ENCODE measurements at places on chromosomes 16 and 17. TPM values are rescaled to one million over a fixed set of nuclear protein-coding genes. Genes with fewer than 3 reads are reported as not detected.

The TMEM235 gene
- not detected for total RNA-seq

DNA sequence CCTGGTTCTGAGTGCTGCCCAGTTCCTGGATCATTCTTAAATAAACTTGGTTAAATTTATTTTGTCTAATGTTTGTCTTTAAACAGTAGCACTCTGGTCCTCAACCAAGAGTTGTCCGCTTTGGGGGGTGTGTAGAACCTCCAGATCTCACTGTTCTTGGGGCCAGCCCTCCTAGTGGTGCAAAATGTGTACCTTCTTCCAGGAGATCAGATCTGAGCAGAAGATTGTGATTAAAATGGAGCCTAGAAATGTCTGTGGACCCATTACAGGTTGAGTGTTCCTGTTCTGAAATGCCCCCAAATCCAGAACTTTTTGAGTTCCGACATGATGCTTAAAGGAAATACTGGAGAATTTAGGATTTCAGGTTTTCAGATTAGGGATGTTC is 46.0 kb upstream of the CLEC18A start:
- no peak for DNase-seq
- H3K36me3 ChIP-seq: no peaks in the 10 kb centered on the region
- no peaks in the 10 kb centered on the region for H3K27me3 ChIP-seq
- no peak overlapping the region for H3K27ac ChIP-seq
- H3K4me3 ChIP-seq: no peak overlapping the region
- peaks cover 6% of the 10 kb centered on the region for H3K4me1 ChIP-seq

The HSD11B2 gene
- total RNA-seq: 3.8 TPM

GRCh38 chr16:55045756-55046460 is 115.2 kb downstream of the IRX5 start:
- no peaks in the 10 kb centered on the region for H3K36me3 ChIP-seq
- peaks cover 2% of the 10 kb centered on the region for H3K27me3 ChIP-seq
- H3K27ac ChIP-seq: no peak overlapping the region

The KRT9 gene
- total RNA-seq: not detected

DNA sequence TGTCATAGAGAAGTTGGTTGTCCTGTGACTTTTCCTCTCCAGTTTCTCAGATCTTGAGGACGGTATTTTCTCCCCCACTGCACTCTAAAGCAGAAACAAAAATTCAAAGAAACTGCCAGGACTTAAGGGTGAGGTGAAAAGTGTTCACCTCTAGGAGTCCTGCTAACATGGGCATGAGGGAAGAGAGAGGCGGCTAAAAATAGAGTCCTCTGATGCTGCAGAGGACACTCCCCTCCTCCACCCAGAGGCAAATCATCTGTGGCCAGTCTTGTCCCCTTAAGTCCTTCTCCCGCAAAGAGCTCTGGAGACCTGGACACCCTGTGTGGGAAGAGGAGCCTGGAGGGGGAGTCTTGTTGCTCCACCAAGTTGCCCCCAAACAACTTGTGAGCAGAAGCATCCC is 4.7 kb upstream of the DDX19A start:
- H3K4me1 ChIP-seq: peaks cover 11% of the 10 kb centered on the region
- DNase-seq: no peak
- H3K36me3 ChIP-seq: peaks cover 4% of the 10 kb centered on the region
- H3K4me3 ChIP-seq: no peak overlapping the region
- H3K27me3 ChIP-seq: no peaks in the 10 kb centered on the region
- H3K27ac ChIP-seq: peak overlapping the region; percentile 45

DNA sequence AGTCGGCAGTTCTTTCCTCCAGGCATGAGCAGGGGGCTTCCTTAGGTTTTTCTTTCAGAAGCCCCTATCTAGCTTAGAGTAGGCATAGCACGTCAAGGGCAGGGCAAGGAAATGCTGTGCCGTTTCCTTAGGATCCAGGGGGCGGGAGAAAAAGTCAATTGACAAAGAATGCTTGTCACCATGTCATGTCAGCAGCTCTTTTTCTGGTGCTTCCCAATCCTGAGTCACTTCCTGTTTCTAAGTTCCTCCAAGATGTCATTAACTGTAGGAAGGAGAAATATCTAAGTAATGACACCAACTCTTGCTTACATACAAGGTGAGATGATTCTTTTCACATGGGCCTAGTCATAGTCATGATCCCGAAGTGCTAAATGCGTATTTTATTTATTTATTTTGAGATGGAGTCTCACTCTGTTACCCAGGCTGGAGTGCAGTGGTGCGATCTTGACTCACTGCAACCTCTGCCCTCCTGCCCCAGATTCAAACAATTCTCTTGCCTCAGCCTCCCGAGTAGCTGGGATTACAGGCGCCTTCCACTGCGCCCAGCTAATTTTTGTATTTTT is 35.2 kb downstream of the GJC1 start:
- peaks cover 3% of the 10 kb centered on the region for H3K36me3 ChIP-seq
- no peaks in the 10 kb centered on the region for H3K27me3 ChIP-seq
- H3K27ac ChIP-seq: peak overlapping the region; percentile 92
- peak overlapping the region; percentile 25 for H3K4me3 ChIP-seq
- H3K4me1 ChIP-seq: peaks cover 36% of the 10 kb centered on the region

DNA sequence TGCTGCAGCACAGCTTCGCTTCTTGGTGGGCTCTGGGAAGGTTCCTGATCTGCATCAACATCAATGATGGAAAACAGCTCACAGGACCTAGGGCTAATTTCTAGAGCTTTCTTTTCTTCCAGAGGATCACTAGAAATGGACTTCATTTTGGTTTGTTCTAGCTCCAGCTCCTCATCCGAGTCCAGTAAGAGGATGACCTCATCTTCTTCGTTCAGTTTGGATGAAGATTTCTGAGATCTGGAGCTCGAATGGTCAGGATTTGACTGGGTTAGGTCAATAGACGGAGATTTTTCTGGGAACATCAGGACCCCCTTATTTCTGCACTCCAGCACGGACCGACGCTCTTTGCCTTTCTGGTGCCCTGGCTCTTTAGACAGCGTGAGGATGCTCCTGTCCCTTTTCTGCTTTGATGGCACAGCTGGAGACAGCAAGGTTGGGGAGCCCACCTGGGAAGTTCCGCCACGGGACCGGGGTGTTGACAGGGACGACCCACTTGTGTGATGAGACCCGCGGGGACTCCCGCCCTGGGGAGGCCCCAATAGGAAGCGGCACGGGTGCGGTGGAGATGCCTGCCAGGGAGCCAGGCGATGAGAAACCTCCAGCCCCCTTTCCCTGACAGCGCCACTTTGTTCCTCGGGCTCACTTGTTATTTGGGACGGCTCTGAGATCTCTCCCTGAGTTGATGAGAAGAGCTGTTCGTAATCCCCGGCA is 12.9 kb upstream of the NLRC3 start:
- no peaks in the 10 kb centered on the region for H3K4me1 ChIP-seq
- no peak overlapping the region for H3K4me3 ChIP-seq
- peaks cover 11% of the 10 kb centered on the region for H3K36me3 ChIP-seq
- peak overlapping the region; percentile 82 for H3K27ac ChIP-seq
- DNase-seq: no peak

The KRT222 gene
- not detected for total RNA-seq

GRCh38 chr16:85600078-85600477 is 13.0 kb upstream of the GSE1 start:
- H3K27me3 ChIP-seq: peaks cover 47% of the 10 kb centered on the region
- peaks cover 41% of the 10 kb centered on the region for H3K4me1 ChIP-seq
- no peak overlapping the region for H3K27ac ChIP-seq
- H3K4me3 ChIP-seq: no peak overlapping the region
- no peaks in the 10 kb centered on the region for H3K36me3 ChIP-seq

GRCh38 chr17:75152922-75153779 is 1.2 kb downstream of the JPT1 start:
- peaks cover 17% of the 10 kb centered on the region for H3K36me3 ChIP-seq
- peak overlapping the region; percentile 96 for H3K4me3 ChIP-seq
- peaks cover 29% of the 10 kb centered on the region for H3K4me1 ChIP-seq
- peaks cover 14% of the 10 kb centered on the region for H3K27me3 ChIP-seq

The KRTAP4-11 gene
- not detected for total RNA-seq

DNA sequence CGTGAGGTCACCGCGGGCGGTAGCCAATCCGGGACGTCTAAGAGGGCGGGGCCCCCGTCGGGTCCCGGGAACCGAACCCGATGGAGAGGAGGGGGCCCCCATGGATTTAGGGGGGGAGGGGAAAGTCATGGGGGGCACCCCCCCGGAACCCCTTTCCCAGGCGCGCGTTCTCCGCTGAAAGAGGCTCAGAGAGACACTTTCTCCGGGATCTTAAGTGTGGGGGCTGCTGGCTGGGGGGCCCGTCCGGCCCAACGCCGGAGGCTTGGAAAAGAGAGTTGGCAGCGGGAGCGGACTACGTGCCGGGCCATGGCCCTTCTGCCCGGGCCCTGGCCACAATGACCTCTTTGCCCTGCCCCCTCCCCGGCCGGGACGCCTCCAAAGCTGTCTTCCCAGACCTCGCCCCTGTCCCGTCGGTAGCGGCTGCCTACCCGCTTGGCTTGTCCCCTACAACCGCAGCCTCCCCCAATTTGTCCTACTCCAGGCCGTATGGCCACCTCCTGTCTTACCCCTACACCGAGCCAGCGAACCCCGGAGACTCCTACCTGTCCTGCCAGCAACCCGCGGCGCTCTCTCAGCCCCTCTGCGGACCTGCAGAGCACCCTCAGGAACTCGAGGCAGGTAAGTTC is at the start of gene DLX4:
Gene DLX4 (plus strand): TSS at position 57 of the 626 bp plus-strand sequence. CDS start 279 bp downstream, at position 336.
- peaks cover 5% of the 10 kb centered on the region for H3K36me3 ChIP-seq
- H3K27me3 ChIP-seq: peaks cover 99% of the 10 kb centered on the region
- H3K4me3 ChIP-seq: peak within 1 kb of the TSS; percentile 92
- H3K4me1 ChIP-seq: peaks cover 22% of the 10 kb centered on the region
- DNase-seq: no peak

DNA sequence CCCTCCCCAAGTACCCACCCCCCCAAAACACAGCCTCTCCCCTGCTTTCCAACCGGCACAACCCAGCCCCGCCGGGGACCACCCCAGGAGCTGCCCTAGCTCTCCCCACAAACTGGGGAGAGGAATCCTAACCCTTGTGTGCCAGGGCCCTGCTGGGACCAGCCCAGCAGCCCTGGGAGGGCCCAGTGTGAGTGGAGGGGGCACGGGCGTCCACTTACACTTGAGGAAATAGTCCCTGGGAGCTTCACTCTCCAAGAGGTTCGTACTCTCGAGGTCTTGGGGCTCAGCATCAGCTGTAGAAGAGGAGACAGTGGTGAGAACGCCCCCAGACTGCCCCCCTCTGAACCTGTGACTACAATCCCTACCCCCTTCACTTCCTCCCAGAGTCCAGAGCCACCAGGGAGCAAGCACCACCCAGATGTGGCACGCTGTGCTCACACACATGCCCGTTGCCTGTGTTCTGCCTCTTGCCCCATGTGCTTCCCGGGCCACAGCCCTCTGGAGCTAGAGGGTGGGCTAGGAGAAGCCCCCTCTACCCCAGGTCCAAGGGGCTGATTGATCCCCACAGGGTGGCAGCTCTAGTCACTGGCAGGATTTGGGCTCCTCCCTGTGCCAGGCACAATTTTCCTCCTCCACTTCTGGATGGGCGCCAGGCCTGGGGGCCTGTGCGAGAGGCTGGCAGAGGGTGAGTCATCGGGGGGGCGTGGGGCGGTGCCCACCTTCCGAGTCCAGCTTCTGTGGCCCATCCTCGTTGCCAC is 3.0 kb downstream of the TRIM47 start:
- H3K4me3 ChIP-seq: no peak overlapping the region
- peaks cover 16% of the 10 kb centered on the region for H3K4me1 ChIP-seq
- no peaks in the 10 kb centered on the region for H3K36me3 ChIP-seq
- peaks cover 42% of the 10 kb centered on the region for H3K27me3 ChIP-seq

GRCh38 chr16:7055443-7055842 is 277.2 kb upstream of the RBFOX1 start:
- DNase-seq: no peak
- H3K27me3 ChIP-seq: peaks cover 8% of the 10 kb centered on the region
- H3K27ac ChIP-seq: no peak overlapping the region
- no peaks in the 10 kb centered on the region for H3K4me1 ChIP-seq
- H3K4me3 ChIP-seq: no peak overlapping the region

- H3K27me3 ChIP-seq: peaks cover 37% of the 10 kb centered on the region
- H3K36me3 ChIP-seq: no peaks in the 10 kb centered on the region
- H3K27ac ChIP-seq: no peak overlapping the region
- no peak for DNase-seq
Measured at GRCh38 chr17:72215928-72216327, 95.1 kb downstream of the SOX9 start.

The ADGRG3 gene
- total RNA-seq: not detected

DNA sequence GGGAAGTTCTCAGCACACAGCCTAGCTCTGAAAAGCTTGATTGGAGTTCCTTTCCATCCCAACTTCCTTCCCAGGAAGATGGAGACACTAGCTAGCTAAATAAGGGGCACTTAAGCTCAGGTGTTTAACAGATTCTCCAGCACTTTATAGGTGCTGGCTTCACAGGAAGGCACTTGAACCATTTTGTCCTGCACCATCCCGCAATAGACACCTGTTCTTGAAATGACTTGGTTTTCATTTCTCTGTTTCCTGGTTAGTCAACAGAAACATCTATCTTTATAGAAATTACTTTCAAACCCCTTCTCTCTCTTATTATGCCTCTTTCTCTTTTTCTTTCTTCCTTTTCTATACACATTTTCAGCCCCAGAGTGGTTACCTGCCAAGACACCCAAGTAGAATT is 409.9 kb upstream of the ZFHX3 start:
- no peak overlapping the region for H3K27ac ChIP-seq
- DNase-seq: no peak
- H3K4me3 ChIP-seq: no peak overlapping the region
- no peaks in the 10 kb centered on the region for H3K27me3 ChIP-seq
- peaks cover 12% of the 10 kb centered on the region for H3K36me3 ChIP-seq

The ABCC12 gene
- 0.07 TPM for total RNA-seq

- H3K36me3 ChIP-seq: peaks cover 3% of the 10 kb centered on the region
- H3K4me3 ChIP-seq: peak overlapping the region; percentile 87
- DNase-seq: no peak
Measured at GRCh38 chr16:49851468-49851787, 4.5 kb downstream of the ZNF423 start.

DNA sequence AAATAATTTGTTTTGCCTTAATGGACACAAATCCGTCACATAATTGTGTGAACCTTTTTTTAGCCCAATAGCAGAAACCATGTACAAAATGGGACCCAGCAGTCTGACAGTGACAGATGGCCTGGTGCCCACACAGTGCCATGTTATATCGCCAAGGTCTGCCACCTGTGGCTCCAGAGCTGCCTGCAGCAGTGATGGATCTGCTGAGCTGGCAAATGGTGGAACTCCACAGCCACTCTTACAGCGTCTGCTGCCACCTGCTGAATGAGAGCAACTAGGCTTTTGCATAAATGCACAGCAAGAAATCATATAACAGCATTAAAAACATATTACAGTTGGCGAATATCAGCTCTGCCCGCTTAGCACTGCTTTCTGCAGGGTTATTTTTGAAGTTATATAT is 59.4 kb downstream of the NUP93 start:
- no peaks in the 10 kb centered on the region for H3K36me3 ChIP-seq
- no peak overlapping the region for H3K4me3 ChIP-seq
- H3K27ac ChIP-seq: no peak overlapping the region
- H3K4me1 ChIP-seq: peaks cover 18% of the 10 kb centered on the region
- no peak for DNase-seq

- no peaks in the 10 kb centered on the region for H3K36me3 ChIP-seq
- no peak overlapping the region for H3K27ac ChIP-seq
- H3K4me3 ChIP-seq: no peak overlapping the region
- no peak for DNase-seq
- H3K4me1 ChIP-seq: peaks cover 17% of the 10 kb centered on the region
Measured at GRCh38 chr17:43945074-43945829, 3.0 kb upstream of the PPY start.

The NHLRC4 gene
- 0.86 TPM for total RNA-seq

GRCh38 chr17:29369831-29370735 is 20.1 kb upstream of the TAOK1 start:
- H3K4me3 ChIP-seq: no peak overlapping the region
- no peaks in the 10 kb centered on the region for H3K27me3 ChIP-seq
- no peaks in the 10 kb centered on the region for H3K36me3 ChIP-seq
- peak; percentile 51 for DNase-seq
- no peak overlapping the region for H3K27ac ChIP-seq
- H3K4me1 ChIP-seq: peaks cover 10% of the 10 kb centered on the region

The METTL9 gene
- total RNA-seq: 175 TPM
